Uterus (tissue), 4 donors: ENCODE measurements at places on chromosomes 2 and 18. TPM values are rescaled to one million over a fixed set of nuclear protein-coding genes. Genes with fewer than 3 reads are reported as not detected.

DNAJC5G gene
- total RNA-seq, result not detected

EGR4 gene
- total RNA-seq, result not detected

GRB14 gene
- 4.4 TPM for total RNA-seq

GPR17 gene
- not detected for total RNA-seq

ITGAV gene
- total RNA-seq, result 76.9 TPM

DUSP19 gene
- total RNA-seq, result 0.29 TPM

REG3G gene
- not detected for total RNA-seq

SAG gene
- total RNA-seq, result 0.07 TPM

XDH gene
- not detected for total RNA-seq

PARD3B gene
- 36.3 TPM for total RNA-seq

IWS1 gene
- total RNA-seq, result 47.4 TPM

TRIM54 gene
- 0.88 TPM for total RNA-seq

RND3 gene
- 12.6 TPM for total RNA-seq

MOB1A gene
- total RNA-seq, result 114 TPM

KIAA1328 gene
- 31.8 TPM for total RNA-seq

GALR1 gene
- not detected for total RNA-seq

ST8SIA3 gene
- total RNA-seq, result 0.07 TPM

ZNF236 gene
- 16.7 TPM for total RNA-seq

MAP2 gene
- 18.7 TPM for total RNA-seq

GPR45 gene
- total RNA-seq, result not detected

IL1R2 gene
- total RNA-seq, result 2.9 TPM
